ENCODE measurements at places on chromosomes 11 and 22. TPM values are rescaled to one million over a fixed set of nuclear protein-coding genes. Genes with fewer than 3 reads are reported as not detected.
A peak's percentile ranks its signal among the peaks of the same experiment; 100 is the strongest.

The SHANK3 gene
- not detected for total RNA-seq

DNA sequence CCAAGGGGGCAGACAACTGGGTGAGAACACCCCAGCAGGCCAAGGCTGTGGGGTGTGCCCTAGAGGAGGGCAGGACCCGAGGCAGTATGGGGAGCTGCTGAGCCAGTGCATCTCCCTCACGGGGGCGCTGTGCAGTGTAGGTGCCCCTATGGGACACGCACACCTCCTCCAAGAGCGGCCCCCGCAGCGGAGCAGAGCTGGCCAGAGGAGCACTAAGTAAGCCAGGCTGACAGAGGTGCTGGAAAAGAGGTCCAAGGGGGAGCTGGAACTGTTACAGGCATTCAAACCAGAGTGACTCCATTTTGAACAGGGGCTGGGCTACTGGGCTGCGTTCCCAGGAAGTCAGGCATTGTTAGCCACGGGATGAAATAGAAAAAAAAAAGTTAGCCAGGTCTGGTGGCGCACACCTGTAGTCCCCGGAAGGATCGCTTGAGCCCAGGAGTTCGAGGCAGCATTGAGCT lies 41.8 kb downstream of the TST start:
- DNase-seq = peak; percentile 84
- peak overlapping the region; percentile 89 for H3K4me3 ChIP-seq
- H3K27me3 ChIP-seq = peaks cover 16% of the 10 kb centered on the region
- H3K27ac ChIP-seq = peak overlapping the region; percentile 94
- H3K4me1 ChIP-seq = peaks cover 10% of the 10 kb centered on the region
- no peaks in the 10 kb centered on the region for H3K36me3 ChIP-seq

DNA sequence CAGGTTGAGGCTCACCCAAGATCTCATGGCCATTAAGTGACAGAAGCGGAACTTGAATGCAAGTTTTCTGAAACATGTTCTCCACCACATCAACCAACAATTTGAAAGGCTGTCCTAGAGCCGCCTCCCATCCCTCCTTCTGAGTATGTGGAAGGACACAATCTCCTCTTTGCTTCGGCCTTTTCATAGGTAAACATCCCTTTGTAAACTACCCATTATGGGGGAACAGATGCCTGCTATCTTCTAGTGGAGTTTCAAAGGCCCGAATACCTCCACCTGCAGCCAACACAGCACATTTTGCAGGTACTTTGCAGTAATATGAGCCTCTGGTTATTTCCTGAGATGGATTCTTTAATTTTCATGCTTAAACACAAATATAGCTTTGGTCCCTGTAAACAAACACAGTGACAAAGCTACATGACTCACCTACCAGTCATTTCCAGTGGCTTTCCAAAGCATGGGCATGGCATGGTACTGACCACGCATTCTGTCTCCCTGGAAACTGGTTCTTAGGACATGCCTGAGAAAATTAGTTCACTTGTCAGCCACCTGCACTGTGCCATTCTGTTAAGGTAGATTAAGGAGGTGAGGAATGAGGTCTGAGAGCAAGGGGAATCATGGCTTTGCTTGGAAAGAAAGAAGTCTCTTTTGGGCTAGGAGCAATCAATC lies 60.2 kb downstream of the EHF start:
- H3K4me3 ChIP-seq = no peak overlapping the region
- no peak overlapping the region for H3K27ac ChIP-seq
- DNase-seq = no peak
- no peaks in the 10 kb centered on the region for H3K4me1 ChIP-seq

DNA sequence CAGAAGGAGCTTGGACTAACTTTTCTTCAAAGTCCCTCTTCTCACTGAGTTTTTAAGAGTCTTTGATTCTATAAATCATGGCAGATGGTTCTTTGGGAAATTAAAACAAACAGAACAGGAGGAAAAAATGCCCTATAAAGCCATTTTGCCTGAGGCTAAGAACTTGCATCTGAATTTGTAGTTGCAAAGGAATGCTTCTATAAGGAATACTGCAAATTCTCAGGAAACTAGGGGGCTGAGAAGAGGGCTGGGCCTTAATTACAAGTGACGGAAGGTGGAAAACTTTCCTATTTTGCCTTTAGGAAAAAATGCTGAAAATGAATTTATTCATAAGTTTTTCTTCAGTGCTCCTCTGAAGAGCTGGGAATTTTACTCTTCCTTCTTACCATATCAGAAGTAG lies 90.0 kb upstream of the NARS2 start:
- H3K27ac ChIP-seq = no peak overlapping the region
- no peaks in the 10 kb centered on the region for H3K36me3 ChIP-seq
- H3K27me3 ChIP-seq = peaks cover 12% of the 10 kb centered on the region
- no peaks in the 10 kb centered on the region for H3K4me1 ChIP-seq
- no peak for DNase-seq
